Stimulated activated CD4-positive, alpha-beta T cell treated with anti-CD3 and anti-CD28 coated beads, Interleukin-12 subunit alpha, Interleukin-12 subunit beta, amount 100 ng/mL, for 48 hours (primary cell): ENCODE measurements at places on chromosomes 11 and 22.

- no peak for DNase-seq
Measured at GRCh38 chr11:120228794-120229384, 11.1 kb upstream of the POU2F3 start.

GRCh38 chr11:39205236-39205995, 2254.0 kb downstream of the LRRC4C start:
- no peak for DNase-seq

DNA sequence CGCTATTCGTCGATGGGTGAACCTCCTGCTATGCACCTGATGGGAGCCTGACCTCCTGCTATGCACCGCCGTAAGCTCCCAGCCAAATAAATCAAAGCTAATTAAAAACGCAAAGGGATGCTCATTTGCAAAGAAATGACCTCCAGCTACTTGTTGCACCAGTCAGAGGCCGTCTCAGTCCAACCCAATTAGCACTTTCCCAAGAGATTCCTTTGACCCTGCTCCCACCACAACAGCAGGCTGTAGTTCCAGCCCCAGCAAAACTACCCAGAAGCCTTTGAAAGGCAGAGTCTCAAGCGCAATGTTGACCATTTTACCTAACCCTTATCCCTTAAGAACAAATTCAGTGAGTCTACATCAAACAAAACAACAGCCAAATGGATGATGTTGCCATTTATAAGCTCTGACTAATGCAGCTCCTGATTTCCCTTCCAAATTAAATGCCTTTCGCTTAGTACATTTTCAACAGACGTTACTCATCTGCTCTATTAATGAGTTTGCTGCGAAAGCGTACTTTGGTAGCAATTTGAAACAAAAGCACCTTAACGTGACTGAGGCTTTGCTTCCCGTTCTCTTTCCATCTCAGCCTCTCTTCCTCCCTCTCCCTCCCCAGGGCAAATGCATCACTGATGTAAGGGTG, 17.2 kb upstream of the BSX start:
- no peak for DNase-seq

DNA sequence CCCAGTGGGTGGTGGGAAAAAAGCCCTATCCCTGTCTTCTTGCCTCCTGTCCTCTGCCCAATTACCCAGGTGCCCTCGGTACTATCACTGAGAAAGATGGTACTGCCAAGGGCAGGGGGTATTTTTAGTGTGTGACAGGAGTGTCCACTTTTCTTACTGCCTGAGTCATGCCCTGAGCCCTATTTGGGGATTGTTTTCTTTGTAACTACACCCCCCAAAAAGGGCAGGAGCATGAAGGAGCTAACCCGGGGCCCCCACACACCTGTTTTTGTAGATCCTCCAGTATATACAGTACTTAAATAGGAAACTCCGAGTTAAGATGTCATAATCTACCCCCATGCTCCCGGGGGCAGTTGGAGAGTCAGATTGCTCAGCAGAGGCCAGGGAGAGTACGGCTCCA, 3.8 kb downstream of the SMTNL1 start:
- no peak for DNase-seq

DNA sequence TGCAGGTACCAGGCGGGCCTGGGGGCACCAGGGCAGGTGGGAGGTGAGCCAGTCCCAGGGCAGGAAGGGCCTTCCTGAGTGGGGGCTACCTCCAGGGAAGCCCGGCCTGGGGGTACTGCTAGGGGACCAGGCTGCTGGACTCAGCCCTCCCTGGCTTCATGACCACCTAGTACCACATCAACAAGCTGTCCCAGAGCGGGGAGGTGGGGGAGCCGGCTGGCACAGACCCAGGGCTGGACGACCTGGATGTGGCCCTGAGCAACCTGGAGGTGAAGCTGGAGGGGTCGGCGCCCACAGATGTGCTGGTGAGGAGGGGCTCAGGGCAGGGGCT, 6.7 kb downstream of the TRPT1 start:
- DNase-seq: no peak

DNA sequence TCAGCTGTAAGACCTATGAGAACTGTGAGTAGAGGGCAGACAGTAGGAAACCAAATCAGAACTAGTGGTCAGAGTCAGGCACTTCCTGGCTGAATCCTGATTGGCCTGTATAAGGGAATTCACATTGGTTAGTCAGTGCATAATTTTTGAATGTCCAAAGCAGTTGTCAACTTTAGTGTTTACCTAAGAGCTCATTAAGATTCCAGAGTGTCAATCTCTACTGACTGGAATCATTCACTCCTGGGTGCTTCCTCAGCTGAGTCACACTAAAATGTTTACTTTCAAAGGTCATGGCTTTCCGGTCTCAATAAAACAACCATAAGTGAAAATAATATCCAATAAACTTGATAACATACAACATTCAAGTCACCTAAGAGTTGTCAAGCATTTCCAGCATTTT, 306.1 kb downstream of the C11orf87 start:
- DNase-seq: no peak

DNA sequence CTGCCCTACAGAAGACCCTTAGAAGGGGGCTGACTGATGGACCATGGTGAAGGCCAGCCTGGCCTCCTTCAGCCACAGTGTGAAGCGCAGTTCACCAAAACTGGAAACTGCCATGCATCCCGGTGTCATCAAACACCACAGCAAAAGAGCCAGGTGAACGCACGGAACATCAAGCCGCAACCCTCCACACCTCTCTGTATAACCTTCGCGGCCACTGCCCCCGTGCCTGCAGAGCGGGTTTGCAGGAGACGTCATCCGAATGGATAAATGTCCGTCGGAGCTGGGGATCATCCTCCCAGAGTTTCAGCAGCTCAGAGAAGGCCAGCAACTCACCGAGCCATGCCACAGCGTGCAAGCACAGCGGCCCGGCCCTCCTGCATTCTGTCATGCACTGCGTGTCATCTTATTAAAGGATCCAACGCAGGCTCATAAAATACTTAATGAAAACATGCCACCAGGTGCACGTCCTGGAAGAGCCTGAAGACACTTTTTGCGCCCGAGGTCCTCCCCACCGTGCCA, 309.9 kb downstream of the BRD1 start:
- no peak for DNase-seq

GRCh38 chr11:40290171-40290631, 1169.3 kb downstream of the LRRC4C start:
- DNase-seq: no peak

- DNase-seq: no peak
Measured at GRCh38 chr11:34626393-34626792, 5.5 kb downstream of the EHF start.

GRCh38 chr11:63537293-63538101, 889 bp downstream of the PLAAT4 start:
- no peak for DNase-seq

DNA sequence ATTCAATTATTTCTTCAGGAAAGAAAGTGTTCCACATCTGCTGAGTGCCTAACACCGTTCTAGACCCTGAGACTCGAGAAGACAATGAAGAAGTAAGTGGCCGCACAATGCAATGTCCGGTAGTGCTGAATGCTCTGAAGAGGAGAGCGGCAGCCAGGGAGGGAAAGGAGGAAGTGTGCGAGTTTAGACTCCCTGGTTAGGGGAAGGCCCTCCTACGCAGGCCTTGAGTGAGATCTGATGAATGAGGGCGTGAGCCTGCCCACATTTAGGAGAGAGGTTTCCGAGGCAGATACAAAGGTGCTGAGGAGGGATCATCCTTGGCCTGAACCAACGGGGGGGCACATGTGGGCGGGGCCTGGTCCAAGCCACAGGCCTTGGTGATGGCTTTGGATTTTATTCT, 558.6 kb downstream of the NTM start:
- no peak for DNase-seq

GRCh38 chr11:86803136-86804045, 3.0 kb downstream of the PRSS23 start:
- DNase-seq: no peak

DNA sequence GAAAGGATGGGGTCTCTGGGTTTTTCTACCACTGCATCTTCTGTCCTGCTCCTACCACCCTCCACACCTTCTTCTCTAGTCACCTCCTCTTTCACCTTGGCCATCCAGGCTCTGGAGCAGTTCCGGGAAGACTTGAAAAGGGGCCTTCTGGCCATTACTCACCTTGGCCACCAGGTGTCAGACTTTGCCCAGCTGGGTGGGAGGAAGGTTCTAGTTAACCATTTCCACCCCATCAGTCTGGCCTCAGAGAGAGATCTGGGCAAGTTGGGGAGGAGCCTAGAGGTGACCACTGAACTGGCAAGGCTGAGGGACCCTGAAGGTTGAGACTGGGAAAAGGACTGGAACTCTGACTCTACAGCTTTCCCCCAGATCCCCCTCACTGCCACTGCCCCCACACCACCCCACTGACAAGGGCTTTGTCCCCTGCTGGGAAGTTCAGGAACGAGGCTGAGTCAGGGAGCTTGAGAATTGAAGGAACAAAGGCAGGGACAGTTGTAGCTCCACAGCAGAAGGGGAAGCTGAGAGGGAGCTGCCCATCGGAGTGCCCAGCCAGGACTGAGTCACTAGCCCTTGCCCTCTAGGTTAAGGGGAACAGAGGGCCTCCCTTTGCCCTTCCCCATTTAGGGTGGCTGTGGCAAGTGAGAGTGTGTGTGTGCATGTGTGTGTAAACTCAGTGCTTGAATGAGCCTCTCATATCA, 3.7 kb upstream of the POLD4 start:
- peak; percentile 64 for DNase-seq
